ENCODE measurements at places on chromosomes 1 and 21.

DNA sequence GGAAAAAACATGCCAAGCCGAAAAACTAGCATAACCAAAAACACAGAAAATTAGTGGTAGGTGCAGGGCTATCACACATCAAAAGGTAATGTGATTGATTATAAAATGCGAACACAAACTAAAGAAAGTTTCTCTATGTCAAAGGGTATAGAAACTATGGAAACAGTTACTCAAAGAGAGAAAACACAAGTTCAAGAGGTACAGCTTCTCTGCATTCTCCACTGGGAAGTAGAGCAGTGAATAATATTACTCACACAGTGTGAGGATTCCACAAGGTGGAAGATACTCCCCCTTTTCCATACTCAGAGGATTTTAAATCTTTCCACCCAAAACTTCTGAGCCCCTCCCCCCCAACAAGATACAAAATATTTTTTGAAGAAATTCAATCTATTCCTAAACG is 18.6 kb downstream of the AKT3 start:
- DNase-seq: no peak

DNA sequence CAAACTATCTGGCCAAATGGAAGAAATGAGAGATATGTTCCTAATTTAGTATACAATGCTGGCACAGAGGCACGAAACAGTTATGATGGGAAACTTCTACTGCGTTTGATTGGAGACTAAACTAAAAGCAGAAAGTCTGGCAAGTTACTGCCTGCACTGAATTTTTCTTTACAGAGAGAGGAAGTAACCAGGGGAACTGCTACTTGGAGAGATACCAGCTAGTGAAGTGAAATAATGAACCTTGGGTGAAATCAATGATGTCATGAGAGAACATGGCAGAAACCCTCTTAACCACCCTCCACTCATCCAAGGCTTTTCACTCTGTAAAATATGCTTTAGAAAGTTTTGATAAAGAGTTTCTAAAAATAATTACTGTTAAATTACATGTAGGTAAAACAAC is 29.3 kb downstream of the NIBAN1 start:
- DNase-seq: no peak

DNA sequence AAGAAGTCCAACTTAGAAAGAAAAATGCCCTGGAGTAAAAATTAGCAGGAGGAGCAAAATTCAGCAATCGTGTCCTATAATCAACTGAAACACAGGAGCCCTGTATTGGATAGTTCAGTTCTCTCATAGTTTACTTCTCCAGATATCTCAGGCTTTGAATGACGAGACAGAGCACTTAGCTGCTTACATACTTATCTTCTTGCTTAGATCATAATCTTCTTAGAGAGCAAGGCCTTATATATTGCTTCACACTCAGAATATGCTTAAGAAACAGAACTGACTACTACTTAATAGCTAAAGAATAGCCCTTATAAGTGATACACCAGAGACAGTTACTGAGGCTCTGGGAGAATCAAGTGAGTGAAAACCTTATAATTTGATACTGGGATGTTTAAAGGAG is 38.9 kb downstream of the TOR3A start:
- no peak for DNase-seq

GRCh38 chr1:86502721-86503405 is 34.1 kb downstream of the CLCA1 start:
- no peak for DNase-seq

GRCh38 chr1:203046984-203047630 is 20.8 kb downstream of the PPFIA4 start:
- DNase-seq: no peak

DNA sequence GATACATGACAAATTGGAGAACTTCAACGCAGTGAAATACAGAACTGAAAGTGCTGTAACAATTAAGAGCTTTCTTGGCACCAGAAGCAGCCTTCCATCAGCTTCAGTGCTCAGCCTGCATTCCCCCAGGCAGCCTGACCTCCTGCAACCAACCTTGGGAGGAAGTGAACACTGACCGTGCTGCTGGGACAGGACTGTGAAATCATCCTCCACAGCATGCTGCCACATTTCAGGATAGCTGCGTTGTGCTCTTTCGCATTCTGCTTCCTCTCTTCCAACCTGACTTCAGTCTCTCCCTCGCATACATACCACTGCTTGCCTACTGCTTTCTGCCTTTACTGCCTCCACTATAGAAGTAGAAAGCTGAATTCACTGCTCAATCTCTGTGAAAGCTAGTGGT is 388.6 kb downstream of the RWDD3 start:
- DNase-seq: no peak

GRCh38 chr1:94522304-94522703 is 19.3 kb downstream of the F3 start:
- DNase-seq: no peak

DNA sequence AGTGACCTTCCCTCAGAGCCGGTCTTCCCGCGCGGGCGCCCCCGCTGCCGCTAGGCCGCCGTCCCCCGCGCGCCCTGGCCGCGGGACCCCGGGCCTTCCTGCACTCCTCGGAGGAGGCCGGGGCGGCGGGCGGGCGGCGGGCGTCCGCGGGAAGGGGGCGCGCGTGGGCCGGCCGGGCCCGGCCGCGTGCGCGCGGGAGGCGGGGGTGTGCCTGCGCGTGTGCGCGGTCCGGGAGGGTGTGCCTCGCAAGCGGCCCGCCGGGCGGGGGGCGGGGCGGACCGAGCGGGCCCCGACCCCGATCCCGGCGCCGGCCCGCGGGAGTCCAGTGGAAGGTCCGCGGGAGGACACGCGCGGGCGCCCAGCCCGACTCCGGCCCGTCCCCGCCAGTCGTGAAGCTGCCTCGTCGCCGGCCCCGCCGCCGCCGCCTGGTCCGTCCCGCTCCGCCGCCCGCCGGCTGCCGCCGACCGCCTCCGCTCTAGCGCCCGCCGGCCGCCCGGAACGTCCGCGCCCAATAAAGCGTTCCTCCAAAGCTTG is 438 bp downstream of the MRPS6 start:
- DNase-seq: no peak

DNA sequence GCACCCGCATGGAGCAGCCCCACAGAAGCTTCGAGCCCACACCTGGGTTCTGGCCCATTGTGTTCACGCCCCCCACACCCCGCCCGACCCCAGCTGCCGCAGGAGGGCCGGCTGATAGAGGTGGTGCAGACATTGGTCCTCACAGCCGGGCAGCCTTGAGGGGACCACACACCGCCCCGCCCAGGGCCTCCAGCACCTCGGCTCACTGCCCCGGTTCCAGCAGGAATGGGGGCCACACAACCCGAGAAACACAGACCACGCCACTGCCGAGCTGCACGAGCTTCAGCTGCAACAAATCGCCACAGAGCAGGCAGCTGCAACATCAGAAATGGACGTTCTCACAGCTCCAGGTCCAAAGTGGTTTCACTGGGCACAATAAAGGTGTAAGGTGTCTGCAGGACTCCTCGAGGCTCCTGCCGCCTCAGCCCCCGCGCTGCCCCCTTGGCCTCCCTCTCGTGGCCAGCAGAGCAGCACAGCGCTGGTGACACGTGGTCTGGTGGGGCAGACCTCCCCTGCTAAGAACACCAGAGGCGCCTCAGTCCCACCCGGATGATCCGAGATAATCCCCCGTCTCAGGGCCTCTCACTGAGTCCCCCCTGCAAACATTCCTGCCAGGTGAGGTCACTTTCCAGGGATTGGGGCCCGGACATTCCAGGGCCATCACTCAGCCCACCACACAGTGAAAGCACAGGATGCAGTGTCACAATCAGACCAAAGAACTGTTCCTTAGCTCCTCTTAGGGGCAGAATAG is 62.3 kb upstream of the ADARB1 start:
- DNase-seq: no peak

DNA sequence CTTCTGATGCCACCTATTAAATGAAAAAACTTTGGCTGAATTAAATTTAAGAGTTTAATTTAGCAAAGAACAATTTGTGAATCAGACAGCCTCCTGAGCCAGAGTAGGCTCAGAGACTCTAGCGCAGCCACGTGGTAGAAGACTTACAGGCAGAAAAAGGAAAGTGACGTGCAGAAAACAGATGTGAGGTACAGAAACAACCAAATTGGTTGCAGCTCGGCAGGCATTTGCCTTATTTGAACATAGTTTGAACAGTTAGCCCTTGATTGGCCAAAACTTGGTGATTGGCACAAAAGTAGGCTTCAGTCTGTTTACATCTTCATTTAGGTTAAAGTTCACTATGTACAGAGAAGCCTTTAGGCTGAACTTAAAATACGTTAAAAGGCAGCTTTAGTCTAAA is 22.9 kb downstream of the TCP10L start:
- no peak for DNase-seq

DNA sequence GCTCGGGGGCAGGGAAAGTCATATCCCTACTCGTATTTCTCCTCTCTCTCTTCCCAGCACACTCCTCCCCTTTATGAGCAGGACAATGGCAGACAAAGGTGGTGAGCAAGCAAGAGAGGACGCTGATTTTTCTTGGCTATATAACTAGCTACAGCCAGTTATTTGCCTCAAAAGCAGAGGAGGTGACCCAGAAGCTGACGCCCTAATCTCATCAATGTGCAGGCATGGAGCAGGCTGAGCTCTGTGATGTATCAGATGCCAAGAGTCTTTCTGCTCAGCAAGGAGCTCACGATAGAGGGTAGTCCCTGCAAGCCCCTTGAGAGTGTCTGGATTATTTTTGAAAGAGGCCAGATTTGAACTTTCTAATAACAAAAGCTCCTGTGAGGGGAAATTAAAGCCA is 75.5 kb downstream of the ASTN1 start:
- DNase-seq: no peak

GRCh38 chr1:100187912-100188311 is 9.9 kb upstream of the LRRC39 start:
- no peak for DNase-seq

GRCh38 chr1:176800978-176801513 is 338.1 kb downstream of the PAPPA2 start:
- no peak for DNase-seq

DNA sequence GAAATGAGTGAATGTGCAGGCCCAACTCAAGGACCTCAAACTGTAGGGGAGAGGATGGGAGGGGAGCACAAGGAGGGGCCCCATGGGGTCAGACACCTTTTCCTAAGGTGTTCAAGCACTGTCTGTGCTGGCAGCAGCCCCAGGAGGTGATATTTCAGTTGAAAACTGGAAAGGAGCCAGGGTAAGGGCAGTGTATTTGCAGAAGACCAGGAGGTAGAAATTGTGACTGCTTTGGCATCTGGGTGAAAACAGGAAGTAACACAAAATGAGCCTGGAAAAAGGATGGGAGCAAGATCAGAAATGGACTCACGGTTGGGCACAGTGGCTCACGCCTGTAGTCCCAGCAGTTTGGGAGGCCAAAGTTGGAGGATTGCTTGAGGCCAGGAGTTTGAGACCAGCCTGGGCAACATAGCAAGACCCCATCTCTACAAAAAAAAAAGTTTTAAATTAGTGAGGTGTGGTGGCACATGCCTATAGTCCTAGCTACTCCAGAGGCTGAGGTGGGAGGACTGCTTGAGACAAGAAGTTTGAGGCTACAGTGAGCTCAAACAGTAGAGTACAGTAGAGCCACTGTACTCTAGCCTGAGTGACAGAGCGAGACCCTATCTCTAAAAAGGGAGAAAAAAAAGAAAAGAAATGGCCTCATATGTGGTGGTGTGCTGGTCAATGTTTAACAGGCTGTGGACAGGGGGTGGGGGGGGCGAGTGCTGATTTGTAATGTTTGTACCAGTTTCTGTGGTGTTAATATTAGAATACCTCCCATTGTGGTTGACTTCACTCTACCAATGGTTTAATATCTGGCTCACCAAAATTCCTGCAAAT is 76.2 kb upstream of the ANGPTL1 start:
- no peak for DNase-seq

DNA sequence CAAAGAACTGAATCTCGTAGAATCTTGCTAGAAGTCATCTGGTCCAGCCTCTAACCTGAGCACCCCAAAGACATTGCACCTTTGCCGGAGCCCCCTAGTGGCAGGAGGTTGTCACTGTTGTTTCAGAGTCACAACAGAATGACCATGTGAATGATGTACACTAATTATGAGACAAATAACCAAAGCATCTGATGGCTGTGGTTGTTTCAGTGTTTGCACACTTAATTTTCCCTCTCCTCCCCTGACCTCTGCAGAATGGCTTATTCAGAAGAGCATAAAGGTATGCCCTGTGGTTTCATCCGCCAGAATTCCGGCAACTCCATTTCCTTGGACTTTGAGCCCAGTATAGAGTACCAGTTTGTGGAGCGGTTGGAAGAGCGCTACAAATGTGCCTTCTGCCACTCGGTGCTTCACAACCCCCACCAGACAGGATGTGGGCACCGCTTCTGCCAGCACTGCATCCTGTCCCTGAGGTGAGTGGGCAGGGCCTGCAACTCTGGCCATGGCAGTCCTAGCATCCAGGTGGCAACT is 26.4 kb downstream of the TRAF5 start:
- DNase-seq: peak; percentile 42

GRCh38 chr1:172885411-172885810 is 165.3 kb downstream of the TNFSF18 start:
- DNase-seq: no peak

DNA sequence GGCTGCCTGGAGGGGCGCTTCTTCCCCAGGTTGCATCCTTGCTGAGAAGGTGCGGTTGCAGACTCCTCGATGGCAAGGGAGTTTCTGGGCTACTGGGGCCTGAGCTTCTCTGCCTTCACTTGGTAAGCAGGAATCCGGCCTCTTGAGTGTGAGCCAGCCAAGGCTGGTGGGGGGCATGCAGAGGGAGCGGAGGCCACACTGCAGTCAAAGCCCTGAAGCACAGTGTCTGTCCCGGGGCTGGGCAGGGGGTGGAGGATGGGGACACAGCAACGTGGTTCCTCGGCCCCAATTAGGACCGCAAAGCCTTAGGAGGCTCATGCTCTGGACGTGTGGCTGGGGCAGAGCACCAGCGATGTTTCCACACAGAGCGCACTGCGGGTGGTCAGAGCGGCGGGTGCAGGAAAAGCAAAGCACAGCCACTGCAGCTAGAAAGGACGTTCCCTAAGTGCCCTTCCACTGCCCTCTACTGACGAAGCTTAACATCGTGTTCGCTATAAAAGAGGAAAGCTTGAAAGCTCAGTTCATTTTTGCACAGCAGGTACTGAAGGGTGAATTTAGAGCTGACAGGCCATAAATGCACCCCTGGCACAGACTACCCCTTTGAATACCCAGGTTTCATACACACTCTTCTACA is 60.7 kb upstream of the COG2 start:
- DNase-seq: no peak

- DNase-seq: no peak
These were observed 2.9 kb downstream of the ZBTB37 start for GRCh38 chr1:173871091-173871490.

- peak; percentile 16 for DNase-seq
These were observed 4.3 kb downstream of the THEM4 start for GRCh38 chr1:151905070-151905442.

- no peak for DNase-seq
These were observed 12.0 kb downstream of the PPFIA4 start for GRCh38 chr1:203038217-203038741.

DNA sequence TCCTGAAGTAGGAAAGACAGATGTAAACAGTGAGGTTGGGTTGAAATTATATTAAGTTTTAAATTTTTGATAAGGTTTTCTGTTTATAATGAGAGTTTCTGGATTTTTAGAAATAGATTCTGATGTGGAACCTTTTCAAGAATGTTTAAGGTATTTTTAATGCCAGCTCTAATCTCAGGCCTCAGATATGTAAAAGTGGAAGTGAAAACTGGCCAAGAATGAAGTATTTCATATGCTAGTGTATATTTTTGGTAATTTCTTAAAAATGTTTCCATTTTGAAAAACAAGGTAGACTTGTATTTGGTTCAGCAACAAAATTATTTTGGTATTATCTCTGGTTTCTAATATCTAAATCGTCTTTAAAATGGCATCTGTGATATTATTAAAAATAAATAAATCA is 14.4 kb downstream of the IFNAR1 start:
- no peak for DNase-seq

Data from stimulated activated CD4-positive, alpha-beta T cell treated with anti-CD3 and anti-CD28 coated beads, Interleukin-1b, Interleukin-23, amount 100 ng/mL, for 1 hour (primary cell).